ENCODE measurements at places on chromosomes 13 and 19.

DNA sequence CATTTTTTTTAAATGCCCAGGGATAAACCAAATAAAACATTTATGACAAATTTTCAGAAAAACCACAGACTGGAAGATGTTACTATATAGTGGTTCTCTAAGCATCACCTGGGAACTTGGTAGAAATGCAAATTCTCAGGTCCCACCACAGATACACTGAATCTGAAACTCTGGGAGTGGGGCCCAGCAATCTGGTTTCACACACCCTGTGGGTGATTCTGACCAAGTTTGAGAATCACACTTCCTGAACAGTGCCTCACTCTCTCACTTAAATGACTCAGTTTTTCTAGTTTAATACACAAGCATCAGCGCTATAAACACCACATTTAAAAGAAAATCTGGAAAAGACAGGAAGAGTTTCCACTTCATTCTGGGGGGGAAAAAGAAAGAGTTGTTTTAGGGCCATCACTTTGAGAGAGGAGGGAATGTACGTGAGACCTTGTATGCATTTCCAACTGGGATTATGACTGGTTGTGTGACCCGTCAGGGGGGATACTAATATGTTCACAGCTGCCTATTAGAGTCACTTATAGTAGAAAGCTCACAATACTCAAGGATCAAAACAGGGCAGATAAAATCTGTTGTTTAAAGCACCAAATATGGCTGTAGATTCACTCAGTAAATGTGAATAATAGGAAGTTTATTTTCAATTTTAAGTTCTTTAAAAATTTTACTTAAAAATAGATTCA lies 567.7 kb downstream of the GPC6 start:
- no peak for DNase-seq

GRCh38 chr13:23979361-23980159 lies 82.3 kb upstream of the C1QTNF9B start:
- DNase-seq = peak; percentile 94

- peak; percentile 55 for DNase-seq
Observed at GRCh38 chr19:6423499-6424194, 964 bp downstream of the KHSRP start.

GRCh38 chr13:20198781-20199180 lies 6.0 kb upstream of the GJB2 start:
- DNase-seq = no peak

- DNase-seq = peak; percentile 38
Observed at GRCh38 chr19:17778968-17779929, 15.7 kb upstream of the B3GNT3 start.

- DNase-seq = no peak
Observed at GRCh38 chr19:4774136-4774535, 17.4 kb upstream of the FEM1A start.

GRCh38 chr13:79678100-79678499 lies 197.1 kb downstream of the NDFIP2 start:
- DNase-seq = peak; percentile 14

DNA sequence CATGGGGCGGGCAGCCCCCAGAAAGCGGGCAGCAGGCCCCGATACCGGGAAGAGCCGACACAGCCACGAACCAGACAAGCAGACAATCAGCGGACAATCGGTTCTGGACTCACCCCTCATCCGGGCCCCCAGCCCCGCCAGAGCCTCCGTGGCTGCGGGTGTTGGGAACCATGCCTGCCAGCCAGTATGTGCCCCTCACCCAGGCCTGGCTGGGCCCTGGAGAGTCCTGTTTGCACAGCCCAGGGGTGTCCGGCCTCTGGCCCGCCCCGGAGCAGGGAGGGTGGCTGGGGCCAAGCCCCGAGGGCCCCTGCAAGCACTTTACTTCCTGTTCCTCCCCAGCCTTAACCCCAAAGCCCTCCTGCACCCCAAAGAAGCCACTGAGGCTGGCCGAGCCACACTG lies 7.8 kb downstream of the PODNL1 start:
- DNase-seq = no peak

- no peak for DNase-seq
Observed at GRCh38 chr19:2260341-2260805, 4.2 kb upstream of the JSRP1 start.

- peak; percentile 47 for DNase-seq
Observed at GRCh38 chr19:45505151-45505995, 1.9 kb upstream of the VASP start.

- DNase-seq = no peak
Observed at GRCh38 chr13:29021311-29021710, 201.2 kb downstream of the MTUS2 start.

- DNase-seq = peak; percentile 29
Observed at GRCh38 chr19:39497996-39498797, 550 bp upstream of the DLL3 start.

DNA sequence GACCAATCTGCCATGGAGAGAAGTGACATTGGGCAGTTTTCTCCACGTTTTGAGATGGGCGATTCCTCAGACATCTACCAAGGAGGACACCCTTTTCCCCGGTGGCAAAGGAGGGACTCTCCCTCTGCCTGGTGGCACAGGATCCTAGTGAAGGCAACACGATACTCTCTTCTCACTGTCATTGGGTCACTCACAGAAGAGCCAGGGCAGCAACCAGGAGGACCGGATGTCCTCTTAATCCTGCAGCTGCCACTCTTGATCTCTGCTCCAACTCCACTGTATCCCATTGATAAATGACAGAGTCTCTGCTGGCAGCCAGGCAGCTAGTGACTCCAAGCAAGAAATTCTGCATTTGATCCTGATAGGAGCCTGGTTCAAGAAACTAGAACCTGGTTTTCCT lies 42.2 kb downstream of the COL4A2 start:
- DNase-seq = no peak

Data from fibroblast of pulmonary artery (primary cell).